Stimulated activated CD4-positive, alpha-beta T cell treated with anti-CD3 and anti-CD28 coated beads, Interleukin-4, amount 100 ng/mL, for 48 hours (primary cell): ENCODE measurements at places on chromosomes 7 and 10.

DNA sequence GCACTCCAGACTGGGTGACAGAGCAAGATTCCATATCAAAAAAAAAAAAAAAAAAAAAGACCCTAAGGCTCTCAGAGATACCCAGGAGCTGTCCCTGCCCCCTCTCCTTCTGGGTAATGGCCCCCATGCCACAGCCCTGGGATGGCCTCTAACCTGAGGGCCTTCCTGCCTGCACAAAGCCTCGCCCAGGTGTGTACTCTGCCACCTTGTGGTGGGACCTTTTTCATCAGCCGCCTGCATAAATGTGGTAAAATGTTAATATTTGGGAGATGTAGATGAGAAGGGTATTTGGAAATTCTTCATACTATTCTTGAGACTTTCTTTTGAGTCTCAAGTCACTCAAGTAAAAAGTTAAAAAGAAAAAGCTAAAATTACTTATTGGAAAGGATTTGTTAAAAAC lies 46.3 kb upstream of the RNF216 start:
- no peak for DNase-seq

DNA sequence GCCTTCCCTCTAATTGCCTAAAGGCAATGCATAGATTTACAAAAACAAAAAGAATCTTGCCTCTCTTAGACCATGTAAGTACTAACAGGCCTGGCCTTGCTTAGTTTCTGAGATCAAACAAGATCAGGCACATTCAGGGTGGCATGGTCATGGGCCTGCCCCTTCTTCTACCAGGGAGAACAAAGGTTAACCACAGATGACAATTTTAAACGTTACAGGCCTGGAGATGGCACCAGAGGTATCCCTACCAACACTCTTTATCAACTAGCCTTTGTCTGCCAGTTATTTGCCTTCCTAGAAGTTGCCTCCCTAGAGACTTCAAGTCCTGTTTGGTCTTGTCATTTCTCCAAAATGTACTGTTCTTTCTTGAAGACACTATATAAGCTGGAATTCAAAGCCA lies 252.6 kb downstream of the DOCK4 start:
- DNase-seq = no peak

DNA sequence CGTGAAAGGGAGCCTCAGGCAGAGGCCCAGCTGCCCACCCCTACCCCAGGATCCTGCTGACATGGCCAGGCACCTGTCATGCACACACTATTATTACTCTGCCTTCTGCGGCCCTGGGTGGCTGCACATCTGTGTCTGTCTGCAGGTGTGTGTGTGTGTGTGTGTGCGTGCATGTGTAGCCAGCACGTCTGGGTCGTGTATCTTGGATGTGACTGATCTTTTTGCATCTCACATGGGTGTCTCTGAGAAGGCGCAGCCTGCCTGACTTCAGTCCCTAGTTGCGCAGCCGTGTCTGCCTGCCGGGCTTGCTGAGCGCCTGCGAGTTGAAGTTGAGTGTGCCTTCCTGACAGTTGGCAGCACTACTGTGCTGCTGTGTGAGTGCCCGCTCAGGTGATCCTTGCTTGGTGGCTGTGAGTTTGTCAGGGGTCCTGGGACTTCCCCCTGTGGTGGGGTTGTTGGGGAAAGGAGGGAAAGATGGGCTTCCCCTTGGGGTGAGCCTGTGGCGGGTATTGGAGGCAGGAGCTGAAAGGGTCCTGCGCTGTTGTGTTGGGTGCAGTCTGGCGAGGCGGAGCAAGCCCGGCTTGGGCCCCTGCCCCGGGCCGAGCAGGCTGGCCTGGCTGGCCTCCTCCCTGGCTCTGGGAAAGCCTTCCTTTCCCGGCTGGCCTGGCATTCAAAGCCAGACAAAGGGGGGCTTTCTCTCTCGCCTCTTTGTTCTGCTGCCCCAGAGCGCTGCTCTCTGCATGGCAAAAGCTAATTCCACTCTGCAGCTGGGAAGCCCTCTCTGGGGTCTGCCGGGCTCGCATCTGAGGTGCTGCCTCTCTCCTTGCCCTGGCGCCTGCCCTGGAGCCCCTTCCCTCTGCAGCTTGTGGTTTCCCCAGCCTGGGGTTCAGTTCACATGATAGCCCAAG lies 4.9 kb downstream of the TRIM8 start:
- no peak for DNase-seq

DNA sequence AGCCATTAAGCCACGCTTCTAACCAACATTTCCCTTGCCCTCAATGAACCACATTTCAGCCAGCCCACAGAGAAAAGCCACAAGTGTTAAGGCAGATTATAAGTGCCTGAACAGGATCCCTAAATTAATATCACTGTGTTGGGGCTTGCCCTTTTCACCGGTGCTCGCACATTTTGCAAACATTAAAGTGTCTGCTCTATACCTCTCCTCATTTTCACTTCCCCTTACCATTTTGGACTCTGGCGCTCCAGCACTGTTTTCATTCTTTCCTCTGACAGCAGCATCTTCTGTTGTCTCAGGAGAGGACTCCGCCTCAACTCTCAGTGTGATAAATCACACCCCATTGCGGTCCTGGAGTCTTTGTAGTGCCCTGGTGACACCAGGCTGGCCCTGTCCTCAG lies 274.2 kb downstream of the BAMBI start:
- no peak for DNase-seq

GRCh38 chr7:157467496-157468212 lies 130.8 kb downstream of the DNAJB6 start:
- DNase-seq = no peak

- peak; percentile 91 for DNase-seq
Measured at GRCh38 chr10:119080521-119081259, at the start of gene EIF3A. Gene EIF3A, minus strand, starts transcription at chr10:119080817. Its CDS starts 141 bp downstream, at chr10:119080676.

- DNase-seq = no peak
Measured at GRCh38 chr7:3753868-3754267, 452.8 kb downstream of the SDK1 start.

GRCh38 chr7:110007320-110008063 lies 1083.4 kb upstream of the LRRN3 start:
- no peak for DNase-seq

DNA sequence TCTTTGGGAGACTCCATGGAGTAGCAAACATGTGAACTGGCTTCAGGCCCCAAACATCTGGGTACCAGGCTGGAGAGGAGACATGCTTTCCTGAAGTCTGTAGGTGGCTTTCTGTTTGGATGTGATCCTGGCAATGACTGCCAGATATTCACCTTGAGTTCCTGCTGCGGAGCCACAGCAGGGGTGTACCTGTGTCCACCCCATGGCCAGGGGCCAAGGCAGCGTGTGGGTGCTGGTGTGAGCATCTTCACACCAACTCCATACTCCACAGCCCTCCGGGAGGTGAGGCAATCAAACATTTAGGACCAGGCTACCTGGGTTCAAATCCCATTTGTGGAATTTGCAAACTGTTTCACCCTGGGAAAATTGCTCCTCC lies 113.0 kb downstream of the ADCY1 start:
- DNase-seq = no peak

DNA sequence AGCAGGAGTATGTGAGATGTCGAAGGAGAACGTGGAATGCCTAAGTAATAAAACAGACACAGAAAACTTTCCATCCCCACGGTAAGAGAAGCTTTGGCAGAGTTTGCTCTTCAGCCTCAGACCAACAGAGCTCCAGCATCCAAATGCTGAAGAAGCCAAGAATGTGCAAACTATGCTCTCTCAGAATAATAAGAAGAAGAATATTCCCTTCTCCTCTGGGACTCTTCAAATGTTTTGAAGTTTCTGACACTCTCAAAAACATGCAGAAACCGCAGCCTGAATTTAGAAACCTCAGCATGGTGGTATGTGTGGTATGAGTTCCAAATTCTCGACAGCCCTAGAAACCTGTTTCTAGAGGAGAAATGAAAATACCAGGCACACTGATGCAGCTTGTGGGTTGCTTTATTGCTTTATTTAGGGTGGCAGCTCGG lies 113.3 kb downstream of the KCNMA1 start:
- DNase-seq = no peak

GRCh38 chr7:152733286-152733934 lies 26.1 kb upstream of the ACTR3B start:
- no peak for DNase-seq

DNA sequence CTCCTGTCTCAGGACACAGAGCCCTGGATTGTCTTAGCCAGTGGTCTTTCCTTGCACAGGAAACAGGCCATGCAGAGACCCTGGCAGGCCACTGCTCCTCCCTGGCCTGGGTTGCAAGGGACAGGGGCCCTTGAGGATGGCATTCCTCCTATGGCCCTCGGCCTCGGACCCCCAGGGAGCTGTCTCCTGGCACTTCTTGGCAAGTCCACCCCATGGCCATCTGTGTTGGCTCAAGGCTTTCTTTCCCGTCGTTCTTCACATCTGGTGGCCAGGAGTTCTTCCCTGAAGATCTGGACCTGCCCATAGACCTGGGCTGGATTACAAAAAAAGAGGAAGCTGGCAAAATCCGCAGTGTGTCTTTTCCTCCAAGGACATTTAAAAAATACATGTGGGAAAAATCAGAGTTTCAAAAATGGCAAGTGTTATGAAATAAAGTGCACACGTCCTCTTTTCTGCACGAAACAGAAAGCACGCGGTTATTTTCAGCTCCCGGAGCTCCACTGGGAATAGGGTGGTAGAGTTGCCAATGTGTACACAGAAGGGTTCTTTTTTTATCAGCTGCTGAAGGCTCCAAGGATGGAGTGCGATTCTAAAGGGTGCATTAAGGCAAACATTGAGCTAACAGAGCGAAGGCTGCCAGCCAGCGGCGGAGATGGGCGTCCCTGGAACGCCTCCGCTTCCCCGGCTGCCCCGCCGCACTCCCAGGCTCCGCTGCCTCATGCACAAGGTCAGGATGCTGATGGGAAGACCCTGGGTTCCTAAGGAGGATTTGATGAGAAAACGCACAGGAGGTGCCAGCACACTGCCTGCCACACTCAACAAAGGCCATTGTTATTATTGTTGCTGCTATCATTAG lies 62.8 kb upstream of the FAM20C start:
- no peak for DNase-seq

DNA sequence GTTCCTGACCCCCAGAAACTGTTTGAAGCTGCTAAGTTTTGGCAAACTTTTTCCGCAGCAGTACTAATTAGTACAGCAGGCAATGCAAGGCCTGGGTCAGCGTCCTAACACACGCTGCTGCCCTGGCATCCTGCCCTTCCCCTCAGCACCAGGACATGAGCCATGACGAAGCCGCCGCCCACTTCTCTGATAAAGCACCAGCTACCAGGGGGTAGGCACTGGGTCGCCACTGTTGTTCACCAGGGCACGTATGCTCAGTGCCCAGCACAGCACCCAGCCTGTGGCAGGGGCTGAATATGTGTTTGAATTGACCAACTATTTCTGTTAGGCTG lies 59.5 kb downstream of the CHST15 start:
- no peak for DNase-seq

- DNase-seq = no peak
Measured at GRCh38 chr7:141700848-141701371, 1.1 kb downstream of the DENND11 start.

DNA sequence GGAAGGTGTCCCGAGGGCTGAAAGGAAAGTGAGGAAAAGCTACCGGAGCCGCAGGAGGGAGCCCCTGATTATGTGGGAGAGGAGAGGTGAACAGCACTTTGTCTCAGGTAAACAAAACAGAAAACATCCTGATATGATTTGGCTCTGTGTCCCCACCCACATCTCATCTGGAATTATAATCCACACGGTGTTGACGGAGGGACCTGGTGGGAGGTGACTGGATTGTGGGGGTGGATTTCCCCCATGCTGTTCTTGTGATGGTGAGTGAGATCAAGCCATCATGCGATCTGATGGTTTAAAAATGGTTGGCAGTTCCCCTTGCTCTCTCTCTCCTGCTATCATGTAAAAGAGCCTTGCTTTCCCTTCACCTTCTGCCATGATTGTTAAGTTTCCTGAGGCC lies 3.0 kb downstream of the POLD2 start:
- no peak for DNase-seq

DNA sequence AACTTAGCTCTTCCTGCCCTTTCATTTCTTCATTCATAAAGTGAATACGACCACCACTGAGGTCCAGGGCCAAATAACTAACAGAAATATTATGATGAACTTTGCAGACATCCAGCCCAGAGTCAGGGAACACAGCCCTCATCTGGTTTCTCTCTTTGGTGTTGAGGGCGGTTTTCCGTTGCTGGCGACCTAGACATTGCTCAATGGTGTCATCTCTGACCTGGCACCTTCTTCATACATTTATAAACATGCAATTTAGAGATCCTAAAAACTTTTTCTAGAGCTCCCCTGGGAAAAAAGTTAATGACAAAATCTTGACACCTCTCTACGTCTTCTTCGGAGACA lies 324 bp upstream of the TET1 start:
- no peak for DNase-seq

DNA sequence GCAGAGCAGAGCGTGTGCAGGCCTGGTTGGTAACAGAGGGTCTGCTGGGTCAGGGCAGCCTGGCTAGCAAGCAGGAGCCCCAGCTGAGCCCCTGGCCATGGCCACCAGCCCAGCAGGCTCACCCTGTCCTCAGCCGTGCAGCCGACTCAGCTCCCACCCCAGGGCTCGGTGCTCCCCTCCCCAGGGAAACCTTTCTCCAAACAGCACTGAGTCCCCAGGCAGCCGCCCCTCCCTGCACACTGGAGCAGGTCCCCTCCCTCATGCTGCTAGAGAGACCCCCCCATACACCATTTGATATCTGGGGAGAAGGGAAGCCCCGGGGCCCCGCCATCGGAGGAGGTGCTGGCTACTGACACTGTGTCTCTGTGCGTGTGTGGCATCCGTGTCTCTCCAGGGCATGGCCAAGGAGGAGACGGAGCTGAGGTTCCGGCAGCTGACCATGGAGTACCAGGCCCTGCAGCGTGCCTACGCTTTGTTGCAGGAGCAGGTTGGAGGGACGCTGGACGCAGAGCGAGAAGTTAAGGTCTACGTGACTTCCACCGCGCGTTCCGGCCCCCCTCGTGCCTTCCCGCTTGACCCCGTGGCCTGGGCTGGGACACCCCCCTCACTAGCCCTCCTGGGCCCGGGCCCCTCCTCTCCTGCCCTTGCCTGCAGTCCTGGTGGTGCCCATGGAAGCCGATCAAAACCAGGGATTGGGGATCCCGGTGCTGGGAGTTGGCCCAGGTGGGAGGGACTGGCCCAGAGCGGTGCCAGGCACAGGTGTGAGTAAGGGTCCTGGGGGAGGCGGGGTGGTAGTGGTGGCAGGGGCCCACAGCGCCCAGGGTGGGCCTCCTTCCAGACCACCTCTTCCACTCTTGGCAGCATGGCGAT lies 45.0 kb upstream of the DPYSL4 start:
- no peak for DNase-seq

- DNase-seq = no peak
Measured at GRCh38 chr7:47951374-47951773, 3.1 kb upstream of the PKD1L1 start.

GRCh38 chr7:74061840-74062539 lies 21.6 kb upstream of the LIMK1 start:
- peak; percentile 44 for DNase-seq

DNA sequence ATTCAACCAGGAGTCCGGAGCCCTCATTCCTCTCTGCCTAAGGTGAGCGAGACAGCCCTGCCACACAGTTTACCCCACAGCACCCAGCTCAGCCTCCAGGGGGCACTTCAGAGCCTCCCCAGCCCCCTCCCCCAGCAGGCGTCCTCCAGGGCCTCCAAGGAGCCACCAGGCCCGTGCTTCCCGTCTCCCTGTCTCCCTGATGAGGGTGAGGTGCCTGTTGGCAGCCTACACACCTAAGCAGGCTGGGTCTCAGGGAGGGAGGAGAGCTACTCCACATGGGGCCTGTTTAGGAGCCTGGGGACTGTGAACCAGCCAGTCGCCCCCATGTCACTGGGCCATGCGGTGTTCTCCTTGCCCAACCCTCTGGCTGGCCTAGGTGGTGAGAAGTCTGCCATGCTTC lies 28.9 kb upstream of the TRIM8 start:
- no peak for DNase-seq

GRCh38 chr7:84248843-84249242 lies 54.3 kb upstream of the SEMA3A start:
- no peak for DNase-seq
